NCI-H524 treated with DMSO at 0.1 percent for 48 hours (cell line): ENCODE measurements at places on chromosomes 11 and 22.
A peak's percentile ranks its signal among the peaks of the same experiment; 100 is the strongest.

DNA sequence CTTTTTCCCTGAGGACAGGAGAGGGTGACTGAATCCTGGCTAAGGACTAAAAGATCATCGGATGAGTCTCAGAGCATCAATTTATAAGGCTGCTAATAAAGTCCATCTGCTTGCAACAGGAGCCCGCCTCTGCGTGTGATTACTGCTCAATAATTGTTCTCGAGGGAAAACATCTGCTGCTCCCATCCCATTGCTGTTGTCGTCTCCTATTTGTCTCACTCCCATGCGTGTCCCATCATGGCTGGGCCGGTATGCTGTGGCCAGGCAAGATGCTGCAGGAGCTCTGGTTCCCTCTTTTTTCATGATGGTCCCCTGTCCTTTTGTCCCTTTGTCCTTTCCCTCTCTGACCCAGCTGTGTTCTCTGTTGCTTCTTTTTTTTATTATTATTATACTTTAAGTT is 121.2 kb downstream of the SPATA19 start:
- DNase-seq, result peak; percentile 67

DNA sequence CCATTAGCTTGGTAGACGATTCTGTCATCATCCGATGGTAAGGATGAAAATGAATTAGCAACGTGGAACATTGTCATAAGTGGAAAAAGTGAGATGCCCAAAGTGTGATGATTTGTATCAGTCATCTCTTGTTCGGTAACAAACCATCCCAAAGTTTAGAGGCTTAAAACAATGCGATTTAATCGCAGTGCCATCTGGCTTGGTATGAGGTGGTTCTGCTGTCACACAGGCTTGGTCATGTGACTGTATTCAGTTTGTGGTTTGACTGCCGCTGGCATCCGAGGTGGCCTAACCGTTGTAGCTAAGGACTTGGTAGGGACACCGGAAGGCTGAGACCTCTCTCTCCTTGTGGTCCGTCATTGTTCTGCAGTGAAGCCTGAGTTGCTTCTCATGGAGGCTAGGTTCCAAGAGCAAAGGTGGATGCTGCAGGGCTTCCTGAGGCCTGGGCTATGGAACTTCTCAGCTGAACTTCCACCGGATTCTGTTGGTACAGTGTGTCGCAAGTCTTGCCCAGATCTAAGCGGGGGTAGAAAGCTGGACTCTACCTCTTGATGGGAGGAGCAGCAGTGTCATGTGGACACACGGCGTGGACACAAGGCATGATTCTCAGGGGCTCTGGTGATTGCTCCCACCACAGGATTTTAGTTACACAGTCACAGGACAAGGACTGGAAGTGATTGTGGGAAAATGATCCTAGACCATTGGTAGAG is 36.3 kb downstream of the BCR start:
- DNase-seq, result no peak

- DNase-seq, result no peak
Observed at GRCh38 chr22:20587206-20587958, 80.0 kb downstream of the MED15 start.

GRCh38 chr11:86670911-86671310 is 1.5 kb downstream of the ME3 start:
- DNase-seq, result no peak

DNA sequence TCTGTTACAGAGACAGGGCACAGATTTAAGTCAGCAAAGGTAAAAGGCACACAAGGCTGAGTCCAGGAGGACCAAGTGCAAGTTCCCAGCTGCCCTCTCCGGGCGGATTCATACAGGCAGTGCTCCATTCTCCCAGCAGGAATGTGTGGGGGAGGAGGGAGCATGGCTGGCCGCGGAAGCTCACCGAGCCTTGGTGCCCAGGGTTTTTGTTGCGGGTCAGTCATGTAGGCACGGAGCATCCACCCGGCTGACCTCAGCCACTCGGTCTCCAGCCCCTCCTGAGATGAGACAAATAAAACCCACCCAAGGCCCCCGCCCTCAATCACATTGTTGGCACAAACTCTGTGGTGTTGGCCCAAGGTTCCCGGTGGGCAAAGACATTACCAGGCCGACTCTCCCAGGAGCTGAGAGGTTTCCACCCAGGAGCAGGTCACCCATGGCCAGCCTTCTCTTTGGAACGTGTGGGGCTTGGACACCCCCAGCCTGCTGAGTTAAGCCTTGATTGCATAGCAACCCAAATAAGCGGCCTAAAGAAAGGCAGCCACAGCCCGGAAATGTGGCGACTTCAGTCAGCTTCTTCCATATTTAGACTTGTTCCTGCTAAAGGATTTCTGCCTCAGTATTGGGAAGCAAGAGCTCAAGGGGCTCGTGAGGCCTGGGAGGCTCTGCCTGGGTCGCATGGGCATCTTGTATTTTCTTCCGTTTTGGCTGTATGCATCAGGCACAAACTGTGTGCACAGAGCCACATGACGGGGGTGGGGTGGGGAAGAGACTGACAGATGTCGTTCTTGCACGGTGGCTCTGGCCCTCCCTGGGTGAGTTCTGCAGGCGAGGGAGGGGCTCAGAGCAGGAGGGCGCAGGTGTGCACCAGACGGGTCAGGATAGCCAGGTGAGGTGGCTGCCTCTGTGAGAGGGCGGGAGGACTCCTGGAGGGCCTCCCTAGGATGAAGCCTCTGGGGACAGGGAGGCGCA is 63.0 kb downstream of the ARHGAP8 start:
- DNase-seq, result no peak

GRCh38 chr11:62842171-62842741 is 2.9 kb upstream of the WDR74 start:
- no peak for DNase-seq

GRCh38 chr11:65785319-65786007 is 1.4 kb upstream of the OVOL1 start:
- DNase-seq, result no peak

- DNase-seq, result peak; percentile 35
Observed at GRCh38 chr11:19524171-19524671, 188.4 kb upstream of the NAV2 start.

GRCh38 chr11:120160436-120160835 is 22.5 kb upstream of the TRIM29 start:
- DNase-seq, result no peak
